ENCODE measurements at places on chromosomes 12 and 14.

DNA sequence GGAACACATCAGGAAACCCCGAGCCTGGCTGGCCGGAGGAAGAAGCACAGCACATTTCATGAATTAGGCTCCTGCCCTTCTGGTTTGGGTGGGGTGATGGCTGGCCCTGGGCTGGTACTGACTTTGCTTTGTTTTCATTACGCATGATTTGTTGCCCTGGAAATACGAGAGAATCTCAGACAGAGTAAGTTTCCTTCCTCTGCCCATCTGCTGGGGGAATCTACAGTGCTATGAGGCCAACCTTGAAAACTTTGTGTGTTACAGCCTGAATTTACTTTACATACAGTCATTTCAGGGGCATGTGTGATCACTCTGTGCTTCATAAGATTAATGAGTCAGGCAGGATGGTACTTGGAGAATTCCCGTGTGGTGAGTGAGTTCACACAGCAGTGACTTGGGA, 20.5 kb upstream of the SLC5A8 start:
- no peak for DNase-seq

- DNase-seq = no peak
These were observed 739 bp upstream of the SPATA7 start for GRCh38 chr14:88384718-88385117.

- DNase-seq = peak; percentile 26
These were observed 151.5 kb downstream of the ATXN7L3B start for GRCh38 chr12:74689071-74689655.

DNA sequence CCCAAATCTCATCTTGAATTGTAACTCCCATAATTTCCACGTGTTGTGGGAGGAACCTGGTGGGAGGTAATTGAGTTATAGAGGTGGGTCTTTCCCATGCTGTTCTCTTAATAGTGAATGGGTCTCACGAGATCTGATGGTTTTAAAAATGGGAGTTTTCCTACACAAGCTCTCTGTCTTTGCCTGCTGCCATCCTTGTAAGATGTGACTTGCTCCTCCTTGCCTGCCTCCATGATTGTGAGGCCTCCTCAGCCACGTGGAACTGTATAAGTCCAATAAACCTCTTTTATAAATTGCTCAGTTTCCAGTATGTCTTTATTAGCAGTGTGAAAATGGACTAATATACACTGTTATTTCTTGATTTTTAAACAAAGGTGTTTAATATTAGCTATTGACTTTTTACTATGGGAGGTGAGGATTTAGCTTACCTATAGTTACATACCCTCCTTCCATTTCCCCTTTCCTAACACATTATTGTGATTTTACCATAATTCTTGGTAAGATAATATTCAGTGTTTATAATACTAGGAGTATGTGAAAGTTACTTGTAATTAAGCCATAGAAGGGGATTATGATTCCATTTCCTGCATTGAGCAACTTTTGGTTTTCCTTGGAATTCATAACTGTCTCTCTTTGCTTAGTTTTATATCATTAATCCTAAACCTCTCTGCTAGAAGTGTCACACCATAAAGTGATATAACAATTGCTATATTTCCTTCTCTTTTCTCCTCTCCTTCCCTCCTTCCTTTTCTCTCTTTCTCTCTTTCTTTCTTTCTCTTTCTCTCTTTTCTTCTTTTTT, 151.0 kb upstream of the KRAS start:
- no peak for DNase-seq

- no peak for DNase-seq
These were observed 15.8 kb downstream of the CYP46A1 start for GRCh38 chr14:99699861-99700260.
